ENCODE measurements at places on chromosomes 1 and 21. TPM values are rescaled to one million over a fixed set of nuclear protein-coding genes. Genes with fewer than 3 reads are reported as not detected.

TRIM58 gene
- total RNA-seq = 2.2 TPM

DNA sequence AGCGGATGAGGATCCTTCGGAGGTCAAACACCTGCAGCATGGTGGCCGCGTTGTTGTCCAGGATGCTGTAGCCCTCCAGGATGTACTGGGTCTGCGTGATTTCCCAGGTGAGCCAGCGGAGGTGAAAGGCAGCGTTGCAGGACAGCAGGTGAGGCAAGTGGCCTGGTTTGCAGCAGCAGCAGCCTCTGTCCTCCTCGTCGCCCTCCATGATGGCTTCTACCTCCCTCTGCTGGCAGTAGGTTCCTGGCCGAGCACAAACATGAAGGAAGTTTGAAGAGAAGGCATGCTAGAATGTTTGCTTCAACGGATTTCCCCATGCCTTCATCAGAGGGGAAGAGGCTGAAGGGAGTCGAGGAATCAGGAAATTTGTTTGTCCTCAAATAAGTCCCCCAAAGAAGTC is 74.7 kb downstream of the NTPCR start:
- H3K36me3 ChIP-seq = no peaks in the 10 kb centered on the region
- no peaks in the 10 kb centered on the region for H3K27me3 ChIP-seq
- H3K4me3 ChIP-seq = no peak overlapping the region
- peak; percentile 65 for DNase-seq
- H3K27ac ChIP-seq = no peak overlapping the region

DNA sequence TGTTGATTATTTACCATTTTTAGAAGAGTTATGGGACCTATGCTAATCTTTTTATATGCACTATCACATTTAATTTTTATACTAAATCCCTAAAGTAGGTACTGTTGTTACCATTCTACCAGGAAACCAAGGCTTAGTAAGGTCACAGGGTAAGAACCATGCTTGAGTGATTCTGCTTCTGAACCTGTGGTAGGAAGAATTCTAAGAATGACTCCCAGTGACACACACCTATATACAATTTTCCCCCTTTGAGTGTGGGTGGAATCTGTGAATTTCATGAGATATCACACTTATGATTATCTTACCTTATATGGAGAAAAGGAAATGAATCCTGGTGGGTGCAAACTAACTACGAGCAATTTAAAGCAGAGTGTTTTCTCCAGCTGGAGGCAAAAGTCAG is 391.0 kb downstream of the USH2A start:
- no peak overlapping the region for H3K27ac ChIP-seq
- H3K4me1 ChIP-seq = no peaks in the 10 kb centered on the region
- H3K36me3 ChIP-seq = no peaks in the 10 kb centered on the region

- H3K36me3 ChIP-seq = no peaks in the 10 kb centered on the region
- no peak overlapping the region for H3K4me3 ChIP-seq
- no peak overlapping the region for H3K27ac ChIP-seq
- peaks cover 22% of the 10 kb centered on the region for H3K4me1 ChIP-seq
- peaks cover 12% of the 10 kb centered on the region for H3K27me3 ChIP-seq
Measured at GRCh38 chr1:160022330-160023310, 9.2 kb downstream of the PIGM start.

DNA sequence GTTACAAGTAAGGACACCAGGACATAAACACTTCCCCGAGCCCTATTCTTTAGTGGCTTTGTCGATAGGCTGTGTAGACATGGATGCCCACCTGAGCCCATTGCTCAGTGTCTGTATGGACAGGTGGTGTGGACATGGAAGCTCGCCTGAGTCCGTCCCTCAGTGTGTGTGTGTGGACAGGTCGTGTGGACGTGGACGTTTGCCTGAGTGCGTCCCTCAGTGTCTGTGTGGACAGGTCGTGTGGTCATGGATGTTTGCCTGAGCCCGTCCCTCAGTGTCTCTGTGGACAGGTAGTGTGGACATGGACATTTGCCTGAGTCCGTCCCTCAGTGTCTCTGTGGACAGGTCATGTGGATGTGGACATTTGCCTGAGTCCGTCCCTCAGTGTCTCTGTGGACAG is 38.7 kb upstream of the COL6A2 start:
- H3K27me3 ChIP-seq = peaks cover 3% of the 10 kb centered on the region
- H3K27ac ChIP-seq = no peak overlapping the region
- no peaks in the 10 kb centered on the region for H3K36me3 ChIP-seq
- H3K4me3 ChIP-seq = no peak overlapping the region

DNA sequence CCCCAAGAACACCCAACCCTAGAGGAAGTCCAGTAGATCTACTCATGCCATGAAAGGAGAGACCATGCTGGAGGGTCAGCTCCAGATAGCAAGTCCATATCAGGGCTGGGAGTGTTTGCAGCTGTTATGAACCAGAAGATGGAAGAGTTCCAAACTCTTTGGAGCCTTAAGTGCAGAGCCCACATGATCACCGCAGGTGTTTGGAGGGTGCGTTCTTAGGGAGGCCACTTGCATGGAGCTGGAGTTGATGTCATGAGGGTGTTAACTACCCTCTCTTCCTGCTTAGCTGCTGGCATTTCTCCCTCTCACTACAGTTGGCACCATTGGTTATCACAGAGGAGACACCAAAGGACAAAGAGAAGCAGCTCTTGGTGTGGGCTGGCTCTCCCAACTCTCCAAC is 616.9 kb downstream of the AJAP1 start:
- H3K4me1 ChIP-seq = no peaks in the 10 kb centered on the region
- no peak overlapping the region for H3K27ac ChIP-seq
- peak; percentile 10 for DNase-seq
- no peak overlapping the region for H3K4me3 ChIP-seq
- no peaks in the 10 kb centered on the region for H3K36me3 ChIP-seq
- peaks cover 3% of the 10 kb centered on the region for H3K27me3 ChIP-seq

DNA sequence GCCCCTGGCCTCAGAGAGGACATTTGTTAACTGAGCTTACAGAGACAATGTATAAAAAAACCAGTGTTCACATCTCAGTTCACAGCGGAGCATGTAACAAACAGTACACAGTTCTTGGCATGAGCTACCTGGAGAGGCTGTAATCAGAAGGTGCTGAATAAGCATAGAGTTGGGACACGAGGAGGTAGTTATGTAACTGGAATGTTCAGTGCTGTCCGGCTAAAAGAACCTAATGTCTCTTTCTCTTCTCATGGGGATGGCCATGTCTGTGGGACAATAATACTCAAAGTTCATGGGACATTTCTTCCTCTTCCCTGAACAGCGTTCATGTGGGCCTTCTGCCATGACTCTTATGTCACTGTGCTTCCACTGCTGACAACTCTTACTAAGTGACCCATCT is 17.2 kb upstream of the STX12 start:
- no peak overlapping the region for H3K27ac ChIP-seq
- H3K36me3 ChIP-seq = peaks cover 23% of the 10 kb centered on the region
- no peak for DNase-seq
- no peaks in the 10 kb centered on the region for H3K4me1 ChIP-seq
- no peaks in the 10 kb centered on the region for H3K27me3 ChIP-seq

DNA sequence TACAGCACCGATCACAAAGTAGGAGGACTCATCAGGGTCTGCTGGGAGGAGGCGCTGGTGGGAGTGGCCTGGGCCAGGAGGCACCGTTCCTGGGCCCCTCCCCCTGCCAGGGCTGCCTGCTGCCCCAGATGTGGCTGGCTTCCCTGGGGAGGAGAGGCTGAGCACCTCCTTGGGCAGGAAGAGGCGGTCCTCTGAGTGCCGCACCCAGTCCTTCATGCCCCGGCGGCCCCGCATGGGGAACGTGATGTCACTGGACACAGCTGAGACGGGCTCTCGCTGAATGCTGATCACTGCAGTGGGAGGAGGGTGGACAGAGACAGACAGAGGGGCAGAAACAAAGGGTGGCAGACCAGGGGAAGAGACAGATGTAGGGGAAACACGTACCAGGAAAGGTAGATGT is 24.8 kb downstream of the ADGRB2 start:
- no peaks in the 10 kb centered on the region for H3K4me1 ChIP-seq
- no peak for DNase-seq

- H3K36me3 ChIP-seq = peaks cover 27% of the 10 kb centered on the region
- H3K27ac ChIP-seq = no peak overlapping the region
- no peak for DNase-seq
- H3K4me1 ChIP-seq = no peaks in the 10 kb centered on the region
- no peak overlapping the region for H3K4me3 ChIP-seq
Measured at GRCh38 chr1:77704736-77705135, 22.3 kb upstream of the ZZZ3 start.

DNA sequence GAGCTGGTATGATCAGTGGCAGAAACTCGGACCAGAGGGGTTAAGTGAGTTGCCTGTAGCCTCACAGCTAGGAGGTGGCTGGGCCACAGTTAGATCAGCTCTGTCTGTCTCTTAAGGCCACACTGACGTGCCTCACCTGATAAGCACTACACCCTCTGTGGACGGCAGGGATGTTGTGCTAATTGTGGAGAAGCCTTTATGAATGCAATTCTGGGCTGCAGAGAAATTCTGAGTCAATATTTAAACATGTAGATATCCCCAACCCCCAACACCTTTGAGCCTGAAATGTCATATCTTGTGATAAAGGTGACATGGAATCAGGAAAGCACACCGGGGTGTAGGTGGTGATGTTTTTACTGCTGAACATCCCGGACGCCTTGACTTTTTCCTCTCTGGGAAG is 88.3 kb downstream of the KCNJ6 start:
- H3K4me3 ChIP-seq = no peak overlapping the region
- no peaks in the 10 kb centered on the region for H3K27me3 ChIP-seq
- H3K4me1 ChIP-seq = no peaks in the 10 kb centered on the region
- H3K36me3 ChIP-seq = no peaks in the 10 kb centered on the region
